ENCODE measurements at places on chromosomes 2 and 18.

- no peak for DNase-seq
Observed at GRCh38 chr2:60028849-60029565, 524.4 kb downstream of the BCL11A start.

GRCh38 chr2:231341100-231341499 lies 54.4 kb upstream of the B3GNT7 start:
- DNase-seq = no peak

GRCh38 chr18:26322890-26323653 lies 96.8 kb downstream of the TAF4B start:
- DNase-seq = no peak

GRCh38 chr2:239189711-239190131 lies 211.1 kb downstream of the HDAC4 start:
- DNase-seq = no peak

GRCh38 chr2:96485350-96485749 lies 19.8 kb downstream of the NEURL3 start:
- no peak for DNase-seq

DNA sequence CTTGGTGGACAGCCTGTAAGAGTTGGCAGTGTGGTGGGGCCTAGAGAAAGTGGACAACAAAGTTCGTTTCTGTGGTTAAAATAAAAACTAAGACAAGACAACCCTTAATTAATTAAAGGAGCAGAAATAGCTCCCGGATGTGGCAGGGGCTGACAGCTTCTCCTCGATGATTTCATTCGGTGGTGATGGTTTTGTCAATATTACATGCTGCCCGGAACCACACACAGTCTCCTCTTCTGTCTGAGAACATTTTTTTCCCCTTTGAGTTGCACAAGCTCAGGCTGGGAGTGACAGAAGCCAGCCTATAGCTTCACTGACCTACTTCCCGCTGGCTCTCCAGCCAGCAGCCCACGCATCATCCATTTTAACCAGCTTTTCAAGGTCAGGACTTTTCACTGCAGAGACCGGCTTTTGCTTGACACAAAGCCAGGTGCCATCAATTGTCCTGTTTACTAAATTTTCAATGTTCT lies 378.8 kb downstream of the SLC4A3 start:
- DNase-seq = peak; percentile 54

DNA sequence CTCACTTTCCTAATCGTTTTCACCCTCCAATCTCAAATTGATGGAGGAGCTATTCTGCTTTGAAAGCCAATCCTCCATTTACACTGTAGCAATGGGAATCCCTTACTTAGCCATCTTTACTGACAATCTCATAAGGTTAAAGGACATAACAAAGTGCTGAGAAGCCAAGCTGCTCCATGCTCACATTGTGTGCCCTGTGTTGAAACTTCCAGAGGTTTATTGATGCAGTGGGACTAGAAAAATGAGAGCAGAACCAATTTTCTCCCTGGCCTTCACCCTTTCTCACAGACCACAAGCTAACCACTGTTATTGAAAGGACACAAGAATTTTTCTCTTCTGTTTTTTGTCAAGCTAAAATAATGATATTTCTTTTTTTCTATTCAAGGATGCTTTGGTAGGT lies 63.8 kb downstream of the CSRNP3 start:
- no peak for DNase-seq

DNA sequence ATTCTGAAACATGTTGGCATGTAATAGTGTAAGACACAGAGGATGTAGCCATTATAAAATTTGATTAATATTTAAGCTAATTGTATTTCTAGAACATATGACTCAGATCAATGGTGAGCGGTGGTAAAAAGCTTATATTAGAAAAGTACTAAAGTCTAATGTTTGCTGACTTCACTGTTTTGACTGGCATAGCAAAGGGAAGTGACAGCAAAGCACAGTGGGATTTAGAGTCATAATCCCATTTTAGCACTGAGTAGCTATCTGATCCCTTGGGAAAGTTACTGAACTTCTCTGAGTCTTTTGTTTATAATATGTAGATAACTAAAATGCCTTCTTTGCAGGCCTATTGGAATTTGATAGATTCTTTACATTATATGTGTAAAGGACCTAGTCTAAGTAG lies 60.4 kb downstream of the KIAA1328 start:
- DNase-seq = no peak

- no peak for DNase-seq
Observed at GRCh38 chr2:168003876-168004275, 243.5 kb downstream of the STK39 start.

- DNase-seq = no peak
Observed at GRCh38 chr2:41955316-41956043, 92.3 kb upstream of the PKDCC start.

DNA sequence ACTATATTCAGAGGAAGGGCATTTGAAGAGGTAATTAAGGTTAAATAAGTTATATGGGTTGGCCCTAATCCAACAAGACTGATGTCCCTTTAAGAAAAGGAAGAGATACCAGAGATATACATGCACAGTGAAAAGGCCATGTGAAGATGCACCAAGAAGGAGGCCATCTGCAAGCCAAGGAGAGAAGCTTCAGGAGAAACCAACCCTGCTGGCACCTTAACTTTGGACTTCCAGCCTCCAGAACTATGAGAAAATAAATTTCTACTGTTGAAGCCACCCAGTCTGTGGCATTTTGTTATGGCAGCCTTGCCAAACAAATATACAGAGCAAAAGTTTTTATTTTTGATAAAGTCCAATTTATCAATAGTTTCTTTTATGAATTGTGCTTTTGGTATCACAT lies 51.0 kb downstream of the MAP4K3 start:
- DNase-seq = no peak

GRCh38 chr2:237885931-237886684 lies 26.7 kb downstream of the RAMP1 start:
- no peak for DNase-seq

GRCh38 chr2:240931319-240931949 lies 25.3 kb downstream of the CROCC2 start:
- no peak for DNase-seq

DNA sequence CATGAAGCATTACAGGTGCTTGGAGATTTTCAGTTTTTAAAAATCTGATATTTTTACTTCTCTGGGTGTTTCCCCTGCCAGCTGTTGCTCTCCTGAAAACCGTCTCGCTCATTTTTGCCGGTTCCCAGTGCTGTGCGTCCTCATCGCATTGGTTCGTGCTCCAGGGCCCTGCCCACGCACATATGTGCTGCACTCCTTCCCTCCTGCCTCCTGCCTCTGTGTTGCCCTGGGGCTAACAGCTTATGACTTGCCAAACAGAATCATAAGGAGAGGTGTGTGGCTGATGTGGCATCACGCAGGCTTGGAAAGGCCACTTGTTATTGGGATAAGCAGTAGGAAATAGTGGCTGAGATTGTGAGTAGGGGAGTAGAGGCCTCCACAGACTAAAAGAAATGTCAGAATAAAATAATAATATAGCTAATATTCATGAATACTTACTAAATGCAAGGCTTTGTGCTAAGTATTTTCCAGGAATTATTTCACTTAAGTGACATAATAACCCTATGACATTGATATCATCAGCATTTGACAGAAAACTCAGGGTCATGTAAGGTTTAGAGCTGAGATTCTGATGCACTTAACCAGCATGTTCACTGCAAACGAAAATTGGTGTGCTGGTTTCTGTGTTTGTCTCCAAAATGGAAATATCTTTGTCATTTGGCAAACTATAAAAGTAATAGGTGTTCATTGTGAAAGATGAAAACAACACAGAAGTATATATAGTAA lies 53.5 kb downstream of the SLC4A1AP start:
- DNase-seq = peak; percentile 67

GRCh38 chr2:85541753-85542457 lies 2.9 kb downstream of the MAT2A start:
- DNase-seq = no peak

DNA sequence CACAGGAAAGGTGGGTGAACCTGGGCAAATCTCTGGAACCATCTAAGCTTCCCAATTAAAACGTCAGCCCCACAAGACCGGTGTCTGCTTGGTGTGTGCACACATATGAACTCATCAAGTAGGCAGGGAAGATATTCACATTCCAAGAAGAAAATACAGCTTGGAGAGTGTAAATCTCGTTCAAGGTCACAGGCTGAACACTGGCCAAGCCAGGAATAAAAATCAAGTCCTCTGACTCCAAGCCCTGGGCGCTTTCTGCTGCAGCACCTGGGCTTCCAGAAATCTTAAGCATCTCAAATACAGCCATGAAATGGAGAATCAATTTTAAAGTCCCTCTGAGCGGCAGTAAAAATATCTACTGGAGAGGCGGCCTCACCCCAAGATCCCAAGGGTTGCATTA lies 150.9 kb downstream of the TWIST2 start:
- no peak for DNase-seq

DNA sequence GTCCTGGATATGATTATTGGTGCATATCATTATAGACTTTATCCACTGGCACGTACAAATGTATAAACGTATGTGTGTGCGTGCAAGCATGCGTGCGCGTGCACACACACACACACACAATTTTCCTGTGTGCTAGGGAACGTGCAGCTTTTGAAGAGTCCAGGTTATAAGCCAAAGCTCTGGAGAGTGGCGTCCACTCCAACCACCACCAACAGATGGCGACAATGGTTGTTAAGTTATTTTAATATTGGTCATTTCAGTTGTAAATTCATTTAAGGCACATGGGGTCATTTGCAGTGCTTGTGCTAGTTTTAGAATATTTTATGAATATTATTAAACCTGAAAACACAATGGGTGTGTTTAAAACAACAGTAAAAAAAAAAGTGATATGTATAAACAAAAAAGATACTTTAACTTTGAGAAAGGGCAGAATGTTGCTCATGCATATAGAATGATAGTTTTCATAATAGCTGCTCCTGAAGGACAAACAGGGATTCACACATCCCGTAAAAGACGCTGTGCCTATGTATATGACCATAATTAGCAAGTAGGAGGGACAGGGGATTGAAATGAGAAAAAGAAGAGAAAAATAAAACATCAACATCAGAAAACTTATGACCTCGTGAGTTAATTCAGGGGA lies 124.2 kb upstream of the ITGB6 start:
- peak; percentile 52 for DNase-seq

DNA sequence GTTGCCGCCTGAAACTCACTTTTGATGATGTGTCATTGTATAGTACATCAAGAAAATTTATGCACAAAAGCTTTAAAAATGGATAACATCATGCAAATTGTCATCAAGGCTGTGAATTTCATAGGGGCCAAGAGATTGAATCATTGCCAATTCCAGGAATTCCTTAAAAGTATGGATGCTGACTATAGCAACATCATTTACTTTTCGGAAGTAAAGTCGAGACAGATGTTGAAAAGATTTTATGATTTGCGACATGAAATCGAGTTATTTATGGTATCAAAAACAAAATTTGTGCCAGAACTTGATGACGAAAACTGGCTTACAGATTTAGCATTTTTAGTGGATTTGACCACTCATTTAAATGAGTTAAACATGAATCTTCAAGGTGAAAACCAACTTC lies 56.3 kb downstream of the ASB1 start:
- no peak for DNase-seq

DNA sequence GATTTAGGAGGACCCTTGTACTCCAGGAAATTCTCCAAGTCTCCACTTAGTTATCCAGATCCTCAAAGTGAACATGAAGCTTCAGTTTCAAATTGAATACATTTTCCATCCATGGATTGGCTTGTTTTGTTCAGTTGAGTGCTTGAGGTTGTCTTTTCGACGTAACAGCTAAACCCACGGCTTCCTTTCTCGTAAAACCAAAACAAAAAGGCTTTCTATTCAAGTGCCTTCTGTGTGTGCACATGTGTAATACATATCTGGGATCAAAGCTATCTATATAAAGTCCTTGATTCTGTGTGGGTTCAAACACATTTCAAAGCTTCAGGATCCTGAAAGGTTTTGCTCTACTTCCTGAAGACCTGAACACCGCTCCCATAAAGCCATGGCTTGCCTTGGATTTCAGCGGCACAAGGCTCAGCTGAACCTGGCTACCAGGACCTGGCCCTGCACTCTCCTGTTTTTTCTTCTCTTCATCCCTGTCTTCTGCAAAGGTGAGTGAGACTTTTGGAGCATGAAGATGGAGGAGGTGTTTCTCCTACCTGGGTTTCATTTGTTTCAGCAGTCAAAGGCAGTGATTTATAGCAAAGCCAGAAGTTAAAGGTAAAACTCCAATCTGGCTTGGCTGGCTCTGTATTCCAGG lies at the start of gene CTLA4:
TSS of gene CTLA4 (plus strand) at position 211 of the 640 bp plus-strand sequence. CDS start at position 383, 172 bp downstream.
- no peak for DNase-seq

DNA sequence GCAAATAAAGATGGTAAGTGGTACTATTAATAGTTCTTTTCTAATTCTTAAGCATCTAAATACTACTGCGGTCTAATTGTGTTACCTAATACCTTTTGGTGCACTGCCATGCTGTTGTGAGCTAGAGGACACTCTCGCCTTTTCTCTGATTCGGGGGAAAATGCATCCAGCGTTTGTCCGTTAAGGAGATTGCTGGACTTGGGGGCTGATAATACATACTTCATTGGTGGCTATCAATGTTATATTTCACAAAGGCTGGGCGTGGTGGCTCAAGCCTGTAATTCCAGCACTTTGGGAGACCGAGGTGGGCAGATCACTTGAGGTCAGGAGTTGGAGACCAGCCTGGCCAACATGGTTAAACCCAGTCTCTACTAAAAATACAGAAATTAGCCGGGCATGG lies 141.7 kb upstream of the TWIST2 start:
- no peak for DNase-seq

DNA sequence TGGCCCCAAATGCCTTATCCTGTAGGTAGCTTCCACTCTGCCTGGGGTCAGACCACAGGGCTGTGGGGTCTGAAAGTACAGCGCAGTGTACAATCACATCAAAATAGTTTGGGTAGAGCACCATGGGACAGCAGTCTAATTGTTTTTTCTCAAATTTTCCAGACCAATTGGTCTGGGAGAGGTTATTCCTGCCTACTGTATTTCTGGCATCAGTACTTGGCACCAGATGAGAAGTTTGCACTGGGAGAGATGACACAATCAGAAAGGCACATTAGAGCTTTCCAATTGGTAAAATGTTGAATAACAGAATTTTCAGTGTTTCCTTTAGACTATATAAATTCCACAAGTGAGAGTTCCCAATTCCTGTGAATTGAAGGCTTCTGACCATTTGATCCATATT lies 30.9 kb upstream of the LRRTM1 start:
- no peak for DNase-seq

DNA sequence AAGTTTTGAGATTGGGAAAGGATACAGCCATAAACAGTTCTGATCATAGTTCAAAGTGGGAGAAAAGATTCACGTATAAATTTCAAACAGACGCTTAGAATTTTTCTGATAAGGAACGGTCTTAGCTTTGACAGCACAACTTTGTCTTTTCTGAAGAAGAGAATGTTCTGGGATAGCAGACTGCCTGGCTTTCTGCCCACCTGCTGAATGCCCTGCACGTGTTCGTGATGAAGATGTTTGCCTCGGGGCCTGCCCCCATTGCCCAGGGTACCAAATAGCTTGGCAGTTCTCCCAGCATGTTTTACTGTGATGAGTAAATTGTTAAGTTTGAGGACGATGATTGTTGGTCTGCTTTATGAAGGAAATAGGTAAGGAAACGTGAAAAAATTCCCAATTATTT lies 4.6 kb downstream of the MRPL33 start:
- DNase-seq = no peak

DNA sequence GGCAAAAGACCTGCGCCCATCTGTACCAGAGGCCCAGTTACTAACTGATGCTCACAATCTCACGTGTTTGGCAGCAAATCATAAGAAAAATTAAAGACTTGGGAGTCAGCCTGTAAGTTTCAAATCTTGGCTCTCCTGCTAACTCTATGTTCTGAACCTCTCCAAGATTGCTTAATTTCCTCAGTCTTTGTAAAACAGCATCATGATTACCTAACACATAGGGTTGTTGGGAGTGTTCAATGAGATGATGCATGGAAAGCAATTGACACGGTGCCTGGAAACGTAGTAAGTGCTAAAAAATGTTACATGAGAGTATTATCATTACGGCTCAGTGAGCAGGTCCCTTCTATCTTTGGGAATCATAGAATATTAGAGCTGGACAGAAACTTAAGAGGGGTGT lies 497.6 kb upstream of the TCF4 start:
- DNase-seq = peak; percentile 77

Data from AG20443 (cell line).